ENCODE measurements at places on chromosomes 7 and 10.

DNA sequence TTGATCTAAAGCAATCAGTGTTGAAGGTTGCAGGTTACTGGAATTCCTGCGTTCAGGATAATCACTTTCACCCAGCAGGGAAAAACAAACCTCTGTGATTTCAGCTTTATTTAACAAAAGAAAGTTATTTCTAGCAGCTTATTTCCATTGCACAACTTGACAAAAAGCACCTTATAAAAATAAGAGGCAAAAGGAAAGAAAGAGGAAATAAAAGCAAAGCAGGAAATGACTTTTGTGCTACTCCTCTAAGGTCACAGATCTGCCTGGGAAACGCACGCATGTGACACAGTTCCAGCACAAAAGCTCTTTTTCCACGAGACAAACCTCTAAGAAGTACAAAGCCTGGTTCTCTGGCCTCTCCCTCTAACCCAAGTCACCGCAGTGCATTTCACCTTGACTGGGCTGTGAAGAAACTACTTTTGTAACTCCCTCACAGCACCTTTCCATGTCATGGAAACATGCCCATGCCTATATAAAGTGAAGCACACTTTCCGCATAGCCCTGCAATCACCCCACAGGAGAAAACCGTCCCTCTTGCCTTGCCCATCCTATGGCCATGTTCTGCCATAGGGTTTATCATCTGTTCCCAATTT is 870 bp downstream of the ANK3 start:
- DNase-seq, result no peak
- no peaks in the 10 kb centered on the region for H3K27me3 ChIP-seq
- H3K27ac ChIP-seq, result no peak overlapping the region
- H3K4me1 ChIP-seq, result peaks cover 4% of the 10 kb centered on the region
- H3K4me3 ChIP-seq, result no peak overlapping the region
- no peaks in the 10 kb centered on the region for H3K36me3 ChIP-seq

DNA sequence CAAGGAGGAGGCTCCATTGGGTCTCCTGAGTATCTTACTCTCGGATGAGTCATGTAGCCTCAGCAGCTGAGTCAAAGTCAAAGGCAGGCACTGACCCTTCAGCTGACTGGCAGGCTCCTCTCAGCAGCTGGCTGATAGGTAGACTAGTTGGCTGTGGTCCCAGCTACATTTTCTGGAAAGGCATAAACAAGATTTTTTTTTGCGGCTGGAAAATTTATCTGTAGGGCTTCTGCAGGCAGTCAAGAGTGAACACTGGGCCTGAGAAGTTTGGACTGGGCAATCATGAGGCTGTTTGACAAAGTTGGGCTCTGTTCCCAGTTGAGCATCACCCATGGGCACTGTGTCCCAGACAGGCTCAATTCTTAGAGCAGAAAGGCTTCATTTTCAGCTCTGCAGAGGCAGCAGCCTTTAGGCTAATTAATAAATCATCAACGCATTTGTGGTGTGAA is 796.2 kb downstream of the CCSER2 start:
- no peaks in the 10 kb centered on the region for H3K4me1 ChIP-seq
- no peak for DNase-seq
- no peak overlapping the region for H3K27ac ChIP-seq
- H3K36me3 ChIP-seq, result no peaks in the 10 kb centered on the region
- no peak overlapping the region for H3K4me3 ChIP-seq

- H3K36me3 ChIP-seq, result no peaks in the 10 kb centered on the region
- no peak overlapping the region for H3K4me3 ChIP-seq
- H3K4me1 ChIP-seq, result peaks cover 13% of the 10 kb centered on the region
- DNase-seq, result no peak
- H3K27me3 ChIP-seq, result peaks cover 53% of the 10 kb centered on the region
These were observed 17.8 kb downstream of the KCNK18 start for GRCh38 chr10:117215079-117215478.

GRCh38 chr10:95503001-95503400 is 58.2 kb downstream of the SORBS1 start:
- H3K27me3 ChIP-seq, result no peaks in the 10 kb centered on the region
- no peak for DNase-seq
- peaks cover 2% of the 10 kb centered on the region for H3K4me1 ChIP-seq
- H3K36me3 ChIP-seq, result no peaks in the 10 kb centered on the region

- no peak for DNase-seq
- no peaks in the 10 kb centered on the region for H3K27me3 ChIP-seq
- no peaks in the 10 kb centered on the region for H3K4me1 ChIP-seq
- no peaks in the 10 kb centered on the region for H3K36me3 ChIP-seq
These were observed 803.2 kb downstream of the PHTF2 start for GRCh38 chr7:78601728-78602127.

GRCh38 chr10:64430690-64431323 is 909.6 kb downstream of the REEP3 start:
- no peaks in the 10 kb centered on the region for H3K27me3 ChIP-seq
- H3K36me3 ChIP-seq, result no peaks in the 10 kb centered on the region
- H3K4me1 ChIP-seq, result no peaks in the 10 kb centered on the region
- no peak overlapping the region for H3K27ac ChIP-seq
